ENCODE measurements at places on chromosomes 1 and 21.

DNA sequence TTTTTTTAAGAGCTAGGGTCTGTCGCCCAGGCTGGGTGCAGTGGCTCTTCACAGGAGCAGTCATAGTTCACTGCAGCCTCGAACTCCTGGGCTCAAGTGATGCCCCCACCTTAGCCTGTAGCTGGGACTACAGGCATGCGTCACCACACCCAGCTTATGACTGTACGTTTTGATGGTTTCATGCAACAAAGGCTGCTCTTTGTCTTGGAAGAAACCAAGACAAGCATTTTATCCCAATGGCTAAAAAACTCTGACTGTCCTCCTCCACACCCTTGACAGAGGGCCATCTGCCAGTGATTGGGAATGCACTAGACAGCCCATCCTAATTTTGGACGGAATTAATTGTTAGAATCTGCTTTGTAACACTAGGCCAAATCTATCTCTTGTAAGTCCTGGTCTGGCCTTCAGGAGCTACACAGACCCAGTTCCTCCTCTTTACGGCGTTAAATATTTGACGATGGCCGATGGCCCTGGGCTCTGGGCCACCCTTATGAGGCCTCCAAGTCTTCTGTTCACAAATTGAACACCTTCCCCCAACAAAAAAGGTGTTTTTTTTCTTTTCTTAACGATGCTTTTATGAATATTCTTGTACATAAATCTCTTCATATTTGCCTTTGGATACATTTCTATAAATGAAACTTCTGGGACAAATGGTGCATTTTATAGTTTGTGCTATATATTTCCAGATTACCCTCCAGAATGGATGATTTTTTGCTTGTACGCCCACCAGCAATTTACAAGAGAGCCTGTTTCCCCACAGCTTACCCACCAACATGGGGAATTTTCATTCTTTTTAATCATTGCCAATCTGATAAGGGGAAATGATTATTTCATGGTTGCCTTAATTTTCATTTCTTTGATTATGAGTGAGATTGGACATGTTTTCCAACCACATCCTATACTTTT lies 104.8 kb upstream of the SLC25A33 start:
- no peak for DNase-seq

- DNase-seq: no peak
These were observed 22.3 kb upstream of the CHODL start for GRCh38 chr21:18222346-18222745.

- no peak for DNase-seq
These were observed 42.9 kb downstream of the USP24 start for GRCh38 chr1:55172272-55172671.

DNA sequence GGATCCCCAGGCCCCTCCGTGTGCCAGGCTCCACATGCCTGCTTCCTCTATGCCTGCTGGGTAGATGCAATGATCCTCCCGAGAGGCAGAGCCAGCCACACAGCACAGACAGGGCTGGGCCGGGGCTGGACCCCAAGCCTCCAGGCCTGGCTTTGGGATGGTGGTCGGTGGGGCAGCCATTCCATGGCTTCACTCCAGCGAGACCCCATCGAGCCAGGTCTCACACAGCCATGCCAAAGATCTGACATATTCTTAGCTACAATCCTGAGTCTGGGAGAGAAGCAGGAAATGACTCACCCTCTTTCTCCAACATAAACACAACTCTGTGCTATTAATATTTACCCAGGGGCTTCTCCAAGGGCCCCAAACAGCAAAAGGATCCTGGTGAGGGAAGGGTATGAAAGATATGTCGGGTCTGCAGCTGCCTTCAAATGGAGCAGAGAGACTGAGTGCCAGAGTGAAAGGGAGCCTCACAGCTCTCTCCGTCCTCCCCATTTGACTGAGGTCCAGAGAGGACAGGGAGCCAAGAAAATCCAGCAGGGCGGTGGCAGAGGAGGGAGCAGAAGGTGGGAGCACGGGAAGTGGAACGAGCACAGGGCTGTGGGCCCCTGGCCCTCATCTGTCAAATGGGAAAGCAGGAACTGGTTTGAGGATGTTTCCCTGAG lies 639.5 kb downstream of the MATN1 start:
- DNase-seq: no peak

DNA sequence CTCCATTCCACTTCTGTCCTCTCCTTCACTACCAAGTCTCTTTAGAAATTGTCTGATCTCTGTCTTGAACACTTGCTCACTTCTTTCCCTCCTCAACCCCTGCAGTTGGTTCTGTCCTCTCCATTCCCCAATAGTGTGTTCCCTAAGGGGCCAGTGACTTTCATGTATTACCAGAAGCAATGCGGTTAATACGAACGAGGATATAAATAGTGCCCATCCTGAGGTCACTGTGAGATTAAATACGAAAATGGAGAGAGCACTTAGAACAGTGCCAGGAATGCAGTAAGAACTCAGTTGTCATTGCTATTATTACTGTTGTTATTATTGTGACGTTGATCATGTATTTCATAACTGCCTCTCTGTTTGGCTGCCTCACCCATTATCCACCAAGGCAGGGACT lies 53.0 kb upstream of the ARTN start:
- no peak for DNase-seq

GRCh38 chr1:52359676-52360594 lies 6.1 kb downstream of the CC2D1B start:
- DNase-seq: no peak

GRCh38 chr21:36727866-36728265 lies 29.0 kb downstream of the SIM2 start:
- no peak for DNase-seq

DNA sequence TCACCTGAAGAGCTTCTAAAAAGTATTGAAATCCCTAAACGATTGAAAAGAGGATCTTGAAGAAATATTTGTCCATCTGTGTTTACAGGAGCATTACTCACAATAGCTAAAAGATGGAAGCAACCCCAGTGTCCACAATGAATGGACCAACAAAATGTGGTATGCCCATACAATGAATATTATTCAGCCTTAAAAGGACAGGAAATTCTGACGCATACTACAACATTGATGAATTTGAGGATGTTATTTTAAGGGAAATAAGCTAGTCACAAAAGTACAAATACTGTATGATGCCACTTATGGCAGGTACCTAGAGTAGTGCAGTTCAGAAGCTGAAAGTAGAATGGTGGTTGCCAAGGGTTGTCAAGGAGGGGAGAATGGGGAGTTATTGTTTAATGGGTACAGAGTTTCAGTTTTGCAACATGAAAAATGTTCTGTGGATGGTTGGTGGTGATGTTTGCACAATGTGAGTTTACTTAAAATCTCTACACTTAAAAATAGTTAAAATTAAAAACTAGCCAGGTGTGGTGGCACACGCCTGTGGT lies 37.1 kb upstream of the GADD45A start:
- DNase-seq: no peak

- peak; percentile 58 for DNase-seq
These were observed 275.1 kb upstream of the GJB5 start for GRCh38 chr1:34479731-34480130.

GRCh38 chr1:28530456-28530855 lies 22.4 kb upstream of the TRNAU1AP start:
- no peak for DNase-seq

DNA sequence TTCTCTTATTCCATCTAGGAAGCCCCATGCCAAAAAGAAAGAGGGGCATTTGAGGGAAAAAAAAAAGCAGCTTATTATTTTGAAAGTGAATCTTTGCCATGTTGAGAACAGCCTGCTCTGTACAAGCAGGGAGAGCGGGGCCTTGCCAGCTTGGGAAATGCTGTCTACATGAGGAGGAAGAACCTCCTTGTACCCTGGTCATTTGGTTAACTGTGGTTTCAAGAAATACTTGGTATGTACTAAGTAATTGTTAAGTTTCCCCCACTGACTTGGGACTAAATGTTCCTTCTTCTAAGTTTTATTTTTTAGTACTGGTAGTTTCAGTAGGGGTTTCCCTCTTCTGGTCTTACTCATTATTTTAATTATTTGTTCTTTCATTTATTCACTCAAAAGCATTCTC lies 144.1 kb upstream of the HOOK1 start:
- DNase-seq: no peak

DNA sequence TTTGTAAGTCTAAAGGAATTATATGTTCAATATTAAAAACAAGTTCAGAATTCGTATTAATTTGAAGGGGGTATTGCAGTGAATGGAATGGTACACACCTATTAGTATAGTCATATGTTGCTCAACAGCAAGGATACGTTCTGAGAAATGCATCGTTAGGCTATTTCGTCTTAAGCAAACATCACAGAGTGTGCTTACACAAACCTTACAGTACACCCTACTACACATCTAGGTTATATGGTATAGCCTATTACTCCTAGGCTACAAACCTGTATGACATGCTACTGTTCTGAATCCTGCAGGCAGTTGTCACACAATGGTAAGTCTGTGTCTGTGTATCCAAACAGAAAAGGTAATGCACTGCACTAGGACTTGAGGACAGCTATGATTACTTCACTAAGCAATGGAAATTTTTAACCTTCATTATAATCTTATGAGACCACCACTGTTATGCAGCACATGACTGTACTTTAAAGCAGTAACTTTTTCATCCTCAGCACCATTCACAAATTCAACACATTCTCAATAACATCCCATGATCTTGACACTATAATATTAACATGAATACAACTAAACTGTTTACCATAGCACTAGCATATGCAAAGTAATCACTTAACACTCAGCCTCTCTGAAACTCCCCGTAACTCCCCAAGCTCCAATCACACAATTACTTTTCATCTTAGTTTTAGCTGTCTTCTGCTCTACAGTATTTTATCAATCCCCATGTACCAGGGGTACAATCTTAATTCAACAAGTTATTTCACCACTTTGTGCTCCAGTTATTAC lies 14.4 kb upstream of the PSMG1 start:
- no peak for DNase-seq

- no peak for DNase-seq
These were observed 51.1 kb downstream of the LRRC8D start for GRCh38 chr1:89871768-89872473.

GRCh38 chr1:41846625-41847405 lies 71.9 kb downstream of the HIVEP3 start:
- no peak for DNase-seq

GRCh38 chr1:3767328-3767925 lies 5.1 kb upstream of the SMIM1 start:
- DNase-seq: no peak

GRCh38 chr1:103529746-103530145 lies 4.2 kb downstream of the RNPC3 start:
- no peak for DNase-seq

- no peak for DNase-seq
These were observed 298.7 kb downstream of the LRRIQ3 start for GRCh38 chr1:73899311-73899710.

- no peak for DNase-seq
These were observed 1.8 kb downstream of the SH3GLB1 start for GRCh38 chr1:86706018-86706635.

GRCh38 chr1:165871311-165872067 lies 44.1 kb downstream of the UCK2 start:
- no peak for DNase-seq

- DNase-seq: no peak
These were observed 6.5 kb downstream of the ZNF672 start for GRCh38 chr1:248844526-248844925.

GRCh38 chr1:209529233-209529632 lies 54.3 kb upstream of the CAMK1G start:
- DNase-seq: no peak

DNA sequence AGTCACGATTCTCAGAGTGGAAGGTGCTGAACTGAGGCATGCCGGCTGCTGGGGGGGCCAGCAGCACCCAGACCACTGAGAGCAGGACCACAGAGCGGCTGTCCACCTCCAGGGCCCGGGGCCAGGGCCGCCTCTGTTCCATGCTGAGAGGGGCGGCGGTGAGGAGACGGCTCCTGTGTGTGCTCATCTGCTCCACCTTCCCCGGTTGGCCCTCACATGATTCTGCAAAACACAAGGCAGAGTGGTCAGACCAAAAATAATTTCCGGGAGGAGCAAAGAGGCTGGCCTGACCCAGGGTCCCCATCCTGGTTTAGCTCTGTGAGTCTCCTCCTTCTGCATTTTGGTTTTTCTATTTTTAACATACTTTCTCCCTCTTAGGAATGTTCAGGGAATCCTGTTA lies 26.4 kb downstream of the PLXNA2 start:
- no peak for DNase-seq

DNA sequence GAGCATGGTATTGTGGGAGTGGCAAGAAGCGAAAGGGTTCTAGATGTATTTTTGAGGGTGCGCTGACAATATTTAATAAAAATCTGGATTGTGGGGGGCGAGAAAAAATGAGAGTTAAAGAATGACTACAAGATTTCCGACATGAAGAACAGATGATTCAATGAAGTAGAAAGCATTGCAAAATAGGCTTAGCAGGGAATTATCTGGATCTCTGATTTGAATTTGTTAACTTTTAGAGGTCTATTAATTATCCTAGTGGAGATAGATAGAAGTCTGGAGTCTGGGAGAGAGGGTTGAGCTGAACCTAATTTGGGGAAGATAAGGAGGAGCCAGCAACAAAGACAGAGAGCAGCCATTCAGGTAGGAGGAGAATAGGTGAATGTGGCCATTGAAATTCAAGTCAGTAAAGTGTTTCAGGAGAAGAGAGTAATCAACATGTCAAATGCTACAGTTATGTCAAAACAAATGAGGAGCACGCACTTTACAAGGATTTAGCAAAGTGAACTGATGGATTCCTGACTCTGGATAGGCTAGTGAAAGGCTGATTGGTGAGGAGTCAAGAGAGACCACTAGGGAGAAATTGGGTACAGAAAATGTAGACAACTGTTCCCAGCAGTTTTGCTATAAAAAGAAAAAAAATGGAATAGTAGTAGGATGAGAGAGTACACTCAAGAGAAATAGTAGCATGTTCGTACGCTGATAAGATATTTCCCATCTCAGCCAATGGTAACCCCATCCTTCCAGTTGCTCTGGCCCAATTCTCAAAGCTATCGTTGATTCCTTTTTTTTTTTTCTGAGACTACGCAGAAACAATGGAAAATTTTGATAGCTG lies 393.2 kb upstream of the CXADR start:
- no peak for DNase-seq

DNA sequence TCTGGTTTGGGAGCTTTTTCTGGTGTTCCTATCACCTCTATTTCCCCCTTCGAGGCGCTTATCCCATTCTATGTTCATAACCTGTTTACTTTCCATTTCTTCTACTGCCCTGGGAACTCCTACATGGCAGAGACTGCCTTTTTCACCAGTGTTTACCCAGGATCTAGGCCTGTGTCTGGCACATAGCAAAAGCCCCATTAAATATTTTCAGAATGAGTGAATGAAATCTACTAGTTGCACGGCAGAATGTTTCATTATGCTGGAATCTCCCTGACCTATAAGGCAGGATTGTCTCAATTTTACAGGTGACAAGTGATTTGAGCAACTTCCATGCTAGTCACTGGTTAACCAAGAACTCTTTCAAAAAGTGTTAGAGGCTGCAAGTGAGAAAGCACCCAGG lies 70.1 kb downstream of the PGM1 start:
- DNase-seq: no peak

DNA sequence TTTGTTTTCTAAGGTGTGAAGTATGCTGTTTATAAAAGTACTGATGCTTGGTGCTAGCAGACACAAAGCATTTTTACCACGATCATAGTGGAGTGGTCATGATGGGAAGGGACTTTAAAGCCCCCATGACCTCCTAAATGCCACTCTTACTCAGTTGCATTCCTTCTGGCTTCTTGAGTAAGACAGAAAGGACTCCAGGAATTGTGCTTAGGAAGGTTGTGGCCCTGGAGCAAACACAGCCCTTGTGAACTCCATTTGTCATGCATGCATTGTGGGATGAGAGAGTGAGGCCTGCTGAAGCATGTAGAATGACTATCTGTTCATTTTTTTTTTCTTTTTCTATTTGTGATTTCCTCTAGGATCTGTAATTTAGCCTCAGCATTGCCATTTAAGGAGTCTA lies 34.2 kb downstream of the AK5 start:
- no peak for DNase-seq

Data from vagina (tissue), 2 donors.